ENCODE measurements at places on chromosomes 2 and 18.

DNA sequence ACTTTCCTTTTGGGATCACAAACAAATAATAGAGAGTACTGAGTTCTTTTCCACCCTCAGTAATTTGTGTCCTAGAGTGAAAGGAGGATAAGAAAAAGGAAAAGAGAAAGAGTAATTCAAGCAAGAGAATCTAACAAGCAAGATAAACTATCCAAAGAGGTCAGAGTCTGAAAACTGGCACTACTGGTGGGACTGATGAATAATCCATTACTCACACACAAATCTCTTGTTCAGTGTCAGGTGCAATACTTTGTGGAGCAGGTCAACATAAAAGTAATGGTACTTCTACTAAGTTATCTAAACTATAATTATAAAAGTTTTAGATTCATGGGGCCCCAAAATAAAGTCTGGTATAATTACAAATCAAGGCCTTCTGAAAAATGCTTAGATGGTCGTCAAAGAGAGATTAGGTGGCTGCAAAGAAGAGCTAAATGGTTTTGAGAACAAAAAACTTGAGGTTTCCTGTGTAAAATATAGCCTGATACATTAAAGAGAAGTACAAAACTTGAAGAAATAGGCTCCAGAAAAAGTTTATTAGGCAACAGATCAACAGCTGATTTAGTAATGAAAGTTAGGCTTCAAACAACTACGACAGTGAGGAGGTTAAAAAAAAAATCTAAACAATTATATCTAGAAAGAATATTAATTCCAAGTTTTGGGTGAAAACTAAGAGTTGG lies 109.4 kb downstream of the BAZ2B start:
- no peak for DNase-seq

GRCh38 chr2:219702796-219703545 lies 75.5 kb downstream of the SLC4A3 start:
- peak; percentile 69 for DNase-seq

DNA sequence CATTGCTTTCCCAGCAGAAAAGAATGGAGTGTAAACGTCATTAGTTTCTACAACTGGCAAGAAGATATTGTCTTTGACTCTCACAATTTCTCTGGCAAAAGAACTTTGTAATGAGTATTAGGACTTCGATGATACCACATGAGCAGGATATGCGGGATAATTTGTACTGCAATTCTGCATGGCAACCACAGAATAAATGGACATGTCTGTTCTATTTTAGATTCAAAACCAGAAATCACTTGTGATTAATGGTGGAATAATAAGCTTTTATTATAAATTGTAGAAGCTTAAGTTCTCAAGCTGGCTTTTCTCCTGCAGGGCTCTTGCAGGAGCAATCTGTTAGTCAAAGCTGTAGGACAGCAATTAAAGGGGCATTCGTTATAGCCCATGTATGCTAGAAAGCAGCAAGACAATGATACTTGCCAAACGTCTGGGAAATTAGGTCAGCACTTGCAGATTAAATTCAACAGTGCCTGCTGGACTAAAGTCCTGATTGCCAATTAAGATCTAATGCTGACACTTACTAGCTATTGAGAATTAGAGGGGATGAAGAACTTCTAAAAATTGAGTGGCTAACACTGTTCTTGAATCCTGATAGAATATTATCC lies 177.9 kb downstream of the PTH2R start:
- DNase-seq, result no peak

DNA sequence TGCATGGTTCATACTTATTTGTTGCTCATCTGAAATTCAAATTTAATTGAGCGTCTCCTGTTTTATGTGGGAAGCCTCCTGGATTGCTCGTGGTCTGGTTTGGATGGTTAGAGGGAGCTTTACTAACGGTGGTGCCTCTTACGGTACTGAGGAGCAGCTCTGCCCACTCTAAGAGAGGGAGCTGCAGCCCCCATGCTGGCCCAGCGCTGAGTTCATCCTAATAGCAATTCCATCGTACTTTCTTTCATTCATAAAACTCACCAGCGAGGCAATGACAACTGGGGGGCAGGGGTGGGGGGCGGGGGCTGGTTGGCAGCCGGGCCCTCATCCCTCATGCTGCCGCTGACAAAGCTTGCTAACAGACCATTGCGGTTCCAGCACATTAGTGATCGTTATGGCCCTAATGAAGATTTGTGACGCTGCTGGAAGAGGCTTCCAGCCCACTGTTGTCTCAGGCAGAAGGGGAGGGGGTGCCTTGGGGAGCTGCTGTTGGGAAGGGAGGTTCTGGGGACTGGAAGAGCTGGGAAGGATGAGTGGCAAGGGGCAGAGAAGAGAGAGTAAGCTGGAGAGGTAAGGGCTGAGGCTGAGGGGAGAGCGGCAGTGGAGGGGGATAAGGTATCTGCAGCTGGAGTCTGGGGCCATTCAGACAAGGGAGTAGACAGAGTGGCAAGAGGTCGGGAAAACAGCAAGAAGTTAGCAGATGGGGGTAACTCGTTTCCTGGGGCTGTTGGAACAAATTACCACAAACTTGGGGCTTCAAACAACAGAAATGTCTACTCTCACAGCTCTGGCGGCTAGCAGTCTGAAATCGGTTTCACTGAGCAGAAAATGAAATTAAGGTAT lies 238.1 kb downstream of the LPIN1 start:
- no peak for DNase-seq

- no peak for DNase-seq
Measured at GRCh38 chr18:6174983-6175745, 239.5 kb downstream of the L3MBTL4 start.

GRCh38 chr2:10057231-10058107 lies 14.1 kb downstream of the KLF11 start:
- DNase-seq, result peak; percentile 79

DNA sequence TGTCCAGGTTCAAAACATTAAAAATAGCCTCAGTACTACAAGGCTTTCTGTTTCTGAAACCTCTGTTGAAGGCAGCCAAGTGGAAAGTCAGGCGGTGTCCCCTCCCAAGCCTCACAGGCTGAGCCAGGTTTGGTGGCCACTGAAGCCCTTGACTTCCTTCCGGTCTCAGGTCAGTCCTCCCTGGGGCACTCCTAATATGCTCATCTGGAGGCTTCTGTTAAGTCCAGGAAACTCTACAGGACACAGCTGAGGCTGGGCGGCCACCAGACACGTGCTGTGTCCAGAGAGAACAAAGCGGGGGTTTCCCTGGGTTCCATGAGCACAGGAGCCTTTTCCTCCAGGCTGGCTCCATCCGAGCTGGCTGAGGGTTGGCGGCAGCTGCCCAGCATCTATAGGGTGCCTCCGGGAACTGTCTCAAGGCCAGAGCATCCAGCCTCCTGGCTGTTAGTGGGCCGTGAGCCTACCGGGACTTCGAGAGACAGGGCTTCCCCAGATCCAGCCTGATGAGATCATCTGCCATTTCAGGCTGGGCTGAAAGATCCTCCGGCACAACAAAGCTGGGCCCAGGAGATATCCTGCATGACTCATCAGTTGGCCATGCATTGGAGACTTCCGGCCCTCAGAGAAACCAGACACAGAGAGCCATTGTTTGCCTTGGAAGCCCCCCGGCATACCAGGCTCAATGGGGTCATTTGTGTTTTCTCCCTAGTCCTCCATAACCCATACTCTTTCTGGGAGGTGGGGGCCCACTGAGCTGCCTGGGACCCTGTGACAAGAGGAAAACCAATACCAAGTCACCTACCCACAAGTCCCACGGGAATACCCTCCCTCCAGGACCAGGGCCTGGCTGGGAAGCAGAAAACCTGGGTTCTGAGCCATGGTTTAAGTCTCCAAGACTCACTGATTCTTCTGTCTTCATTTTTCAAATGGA lies 71.7 kb downstream of the HS1BP3 start:
- DNase-seq, result peak; percentile 96

DNA sequence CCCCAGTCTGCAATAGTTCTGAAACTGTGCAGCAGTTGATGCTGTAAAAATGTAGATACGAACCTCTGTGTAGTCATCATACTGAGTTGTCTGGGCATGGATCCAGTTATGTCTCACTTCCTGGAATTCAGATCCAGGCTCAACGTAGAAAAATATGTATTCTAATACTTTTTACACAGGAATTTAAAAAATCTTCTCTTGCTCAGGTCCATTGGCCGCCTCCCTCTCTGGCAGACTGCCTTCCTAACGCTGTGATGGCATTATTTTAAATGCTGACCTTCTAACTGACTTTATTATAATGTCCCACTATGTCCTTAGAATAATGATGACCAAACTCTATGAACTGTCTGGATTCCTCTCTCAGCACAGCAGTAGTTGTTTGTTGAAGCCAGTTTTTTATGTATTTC lies 119.6 kb downstream of the FEZ2 start:
- peak; percentile 66 for DNase-seq

DNA sequence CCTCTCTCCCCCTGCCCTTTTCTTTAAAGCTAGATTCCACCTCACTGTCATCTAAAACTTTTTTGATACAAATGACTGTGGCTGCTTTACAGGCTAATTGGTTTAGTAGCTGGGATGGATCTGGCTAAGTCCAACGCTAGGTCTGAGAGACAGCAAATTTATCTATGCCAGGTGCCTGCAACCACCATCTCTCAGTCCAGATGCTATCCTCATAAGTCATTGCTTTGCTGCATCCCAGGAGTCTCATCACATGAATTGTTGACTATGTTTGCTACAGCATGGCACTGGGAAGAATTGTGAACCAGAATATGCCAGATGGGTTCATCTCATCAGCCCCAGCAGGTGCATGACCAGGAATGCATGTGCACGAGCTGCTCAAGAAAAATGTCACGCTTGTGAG lies 100.0 kb upstream of the PID1 start:
- no peak for DNase-seq

DNA sequence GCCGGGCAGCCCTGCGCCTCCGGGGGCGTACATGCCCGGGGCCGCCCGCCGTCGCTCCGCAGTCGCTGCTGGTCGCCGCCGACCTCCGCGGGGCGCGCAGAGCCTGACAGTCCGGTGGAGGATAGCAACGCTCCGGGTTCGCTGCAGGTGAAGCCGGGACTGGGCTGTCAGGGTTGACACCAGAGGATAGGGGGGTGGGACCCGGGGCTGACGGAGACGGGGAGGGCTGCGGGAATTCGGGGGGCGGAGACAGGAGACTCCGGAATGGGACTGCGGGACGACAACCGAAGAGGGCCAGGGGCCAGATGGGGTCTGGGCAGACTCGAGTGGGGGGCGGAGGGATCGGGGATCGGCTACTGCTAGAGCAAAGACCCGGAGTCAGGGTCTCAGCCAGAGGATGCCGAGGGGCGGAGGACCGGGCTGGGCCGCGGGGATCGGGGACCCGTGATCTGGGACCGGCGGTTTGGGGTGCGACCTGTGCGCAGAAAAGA lies 403 bp downstream of the TMEM127 start:
- peak; percentile 51 for DNase-seq

- no peak for DNase-seq
Measured at GRCh38 chr18:11561293-11561692, 48.1 kb upstream of the SLC35G4 start.

GRCh38 chr2:84201158-84201557 lies 257.9 kb downstream of the SUCLG1 start:
- DNase-seq, result no peak

- DNase-seq, result peak; percentile 43
Measured at GRCh38 chr2:217162533-217162932, 302.7 kb upstream of the TNP1 start.

DNA sequence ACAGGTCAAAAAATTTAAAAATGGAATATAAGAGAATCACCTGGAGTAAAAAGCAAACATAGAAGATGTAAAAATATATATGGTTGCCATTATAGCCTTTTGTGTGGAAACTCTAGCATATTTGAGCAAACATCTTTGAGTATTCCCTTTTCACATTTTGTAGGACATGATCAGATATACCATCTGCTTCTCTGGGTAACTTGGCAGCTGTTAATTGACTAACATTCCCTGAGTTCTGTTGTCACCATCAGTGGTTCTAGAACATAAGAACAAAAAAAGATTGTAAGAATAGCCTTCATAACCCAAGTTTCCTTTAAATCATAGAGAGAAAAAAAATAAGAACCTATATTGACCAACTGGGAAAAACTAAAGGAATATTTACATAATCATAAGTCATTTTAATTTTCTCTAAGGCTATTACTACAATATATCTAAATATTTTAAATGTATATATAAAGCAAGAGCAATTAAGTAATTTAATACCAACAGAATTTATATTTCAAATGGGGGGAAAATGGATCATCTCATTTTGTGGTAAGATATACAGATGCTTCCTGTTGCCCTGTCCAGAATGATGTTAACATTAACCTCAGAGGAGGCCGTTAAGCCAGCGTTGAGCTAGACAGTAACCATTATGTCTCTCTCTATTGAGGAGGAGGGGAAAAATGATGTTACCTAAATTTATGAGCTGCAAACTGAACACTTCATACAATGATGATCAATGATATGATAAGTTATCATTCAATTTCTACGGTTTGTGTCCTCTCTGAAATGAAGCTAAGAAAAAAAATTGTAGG lies 9.8 kb upstream of the INO80D start:
- no peak for DNase-seq

DNA sequence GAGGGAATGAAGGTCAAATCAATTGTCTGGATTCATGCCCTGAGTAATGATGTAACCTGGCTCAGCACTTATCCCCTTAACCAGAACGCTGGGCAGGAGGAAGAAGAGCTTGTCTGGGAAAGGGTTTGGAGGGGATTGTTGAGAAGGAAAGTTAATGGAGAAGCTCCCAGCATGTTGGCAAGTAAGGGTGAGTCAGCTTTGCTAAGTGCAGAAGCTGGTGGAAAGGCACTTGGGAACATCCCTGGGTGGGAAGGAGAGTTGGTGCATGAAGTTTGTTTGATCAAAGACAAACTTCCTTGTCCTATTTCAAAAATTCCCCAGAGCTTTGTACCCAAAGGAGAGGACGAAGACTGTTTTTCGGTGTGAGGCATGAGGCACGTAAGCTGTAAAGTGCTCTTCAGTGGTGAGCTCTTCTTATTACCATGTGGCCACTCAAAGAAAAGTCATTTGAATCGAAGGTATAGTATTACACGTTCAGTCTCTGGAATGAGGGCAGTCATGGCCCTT lies 17.6 kb upstream of the DAW1 start:
- DNase-seq, result no peak

- no peak for DNase-seq
Measured at GRCh38 chr2:241255542-241256167, 59.8 kb downstream of the HDLBP start.

GRCh38 chr2:45014016-45014702 lies 4.9 kb upstream of the SIX2 start:
- DNase-seq, result peak; percentile 74

DNA sequence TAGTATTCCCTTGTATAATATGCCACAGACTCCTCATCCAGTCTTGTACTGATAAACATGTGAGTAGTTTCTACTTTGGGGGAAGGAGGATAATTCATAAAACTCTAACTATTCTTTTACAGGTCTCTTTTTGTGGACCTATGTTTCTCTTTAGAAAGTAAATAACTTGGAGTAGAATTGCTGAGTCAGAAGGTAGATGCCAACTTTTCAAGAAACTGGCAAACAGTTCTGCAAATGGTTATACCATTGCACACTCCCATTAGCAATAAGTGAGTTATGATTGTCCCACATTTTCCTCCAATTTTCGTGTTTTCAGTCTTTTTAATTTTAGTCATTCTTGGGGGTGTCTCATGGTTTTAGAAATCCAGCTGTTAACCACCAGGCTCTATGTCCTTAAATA lies 477.2 kb upstream of the LRRTM4 start:
- DNase-seq, result no peak

GRCh38 chr2:98149333-98149697 lies 62.3 kb downstream of the VWA3B start:
- DNase-seq, result peak; percentile 67

GRCh38 chr18:28582724-28583123 lies 405.8 kb upstream of the CDH2 start:
- DNase-seq, result no peak

Data from HTR-8/SVneo (cell line).